Stimulated activated CD4-positive, alpha-beta T cell treated with anti-CD3 and anti-CD28 coated beads, Interleukin-12 subunit alpha, Interleukin-12 subunit beta, amount 100 ng/mL, for 24 hours (primary cell): ENCODE measurements at places on chromosomes 16 and 17.
A peak's percentile ranks its signal among the peaks of the same experiment; 100 is the strongest.

GRCh38 chr17:2692781-2693135, 18.8 kb downstream of the CLUH start:
- DNase-seq, result no peak

- DNase-seq, result no peak
These were observed 16.9 kb upstream of the SP2 start for GRCh38 chr17:47879028-47879585.

- no peak for DNase-seq
These were observed 145.2 kb downstream of the XYLT1 start for GRCh38 chr16:17325476-17326143.

DNA sequence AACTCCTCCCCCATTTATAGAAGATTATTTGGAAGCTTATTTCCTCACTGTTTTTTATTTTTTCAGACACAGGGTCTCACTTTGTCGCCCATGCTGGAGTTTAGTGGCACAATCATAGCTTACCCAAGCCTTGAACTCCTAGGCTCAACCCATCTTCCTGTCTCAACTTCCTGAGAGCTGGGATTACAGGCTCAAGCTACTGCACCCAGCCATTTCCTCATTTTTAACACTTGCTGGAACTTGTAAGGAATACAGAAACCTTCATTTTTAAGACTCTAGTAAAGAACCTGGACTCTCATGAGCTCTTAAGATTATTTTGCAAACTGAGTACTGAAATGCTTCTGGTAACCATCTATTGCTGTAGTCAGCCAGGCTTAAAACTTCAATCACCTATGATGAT, 29.9 kb downstream of the KANSL1 start:
- no peak for DNase-seq

- DNase-seq, result no peak
These were observed 3.5 kb downstream of the FAM171A2 start for GRCh38 chr17:44360144-44360533.

GRCh38 chr17:55705847-55706246, 16.8 kb downstream of the TMEM100 start:
- DNase-seq, result no peak

DNA sequence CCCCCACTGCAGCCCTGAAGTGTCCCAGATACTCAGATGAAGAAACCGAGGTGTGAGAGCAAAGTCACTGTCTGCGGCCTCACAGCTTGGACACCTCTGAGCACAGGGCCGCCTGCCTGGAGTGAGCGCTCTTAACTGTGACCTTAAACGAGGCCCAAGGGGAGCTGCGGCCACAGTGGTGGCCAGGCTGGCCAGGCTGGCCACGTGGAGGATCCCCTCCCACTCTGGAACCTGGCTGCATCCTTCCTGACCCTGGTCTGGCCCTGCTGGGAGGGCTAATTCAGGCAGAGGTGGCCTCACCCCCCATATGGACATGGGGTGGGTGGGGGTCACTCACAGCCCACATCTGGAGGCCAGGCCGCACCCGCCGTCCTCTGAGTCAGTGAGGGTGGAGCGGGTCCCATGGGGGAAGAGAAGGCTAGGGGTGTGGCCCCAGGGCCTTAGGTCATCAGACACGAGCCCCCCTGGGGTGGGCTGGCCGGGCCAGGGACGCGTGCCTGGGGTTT, 6.6 kb downstream of the VASN start:
- DNase-seq, result no peak

- no peak for DNase-seq
These were observed 16.8 kb upstream of the MT4 start for GRCh38 chr16:56547949-56548567.

DNA sequence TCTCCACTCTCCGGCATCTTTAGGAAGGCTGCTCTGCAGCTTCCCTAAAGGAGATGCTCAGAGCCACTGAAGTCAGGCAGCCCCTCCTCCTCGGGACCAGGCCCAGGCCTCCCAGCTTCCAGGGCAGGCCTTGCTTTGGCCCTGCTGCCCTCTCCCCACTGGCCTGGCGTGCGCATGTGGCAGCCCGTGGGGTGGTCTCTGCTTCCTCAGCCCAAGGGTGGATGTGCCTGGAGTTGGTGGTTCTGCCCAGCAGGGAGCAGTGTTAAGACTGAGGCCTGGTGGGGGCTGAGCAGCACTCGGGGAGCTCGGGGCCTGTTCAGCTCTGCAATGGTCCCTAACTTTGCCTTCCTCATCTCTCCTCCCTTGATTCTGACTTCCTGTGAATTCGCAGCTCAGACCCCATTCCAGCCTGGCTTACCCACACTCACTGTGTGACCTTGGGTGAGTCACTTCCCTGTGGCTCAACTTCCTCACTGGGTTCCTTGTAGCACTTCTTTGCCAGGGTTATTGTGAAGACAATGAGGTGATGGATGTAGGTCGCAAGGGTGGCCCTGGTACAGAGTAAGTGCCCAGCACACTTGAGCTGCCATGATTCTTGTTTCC, 63.2 kb downstream of the NKD1 start:
- DNase-seq, result no peak

DNA sequence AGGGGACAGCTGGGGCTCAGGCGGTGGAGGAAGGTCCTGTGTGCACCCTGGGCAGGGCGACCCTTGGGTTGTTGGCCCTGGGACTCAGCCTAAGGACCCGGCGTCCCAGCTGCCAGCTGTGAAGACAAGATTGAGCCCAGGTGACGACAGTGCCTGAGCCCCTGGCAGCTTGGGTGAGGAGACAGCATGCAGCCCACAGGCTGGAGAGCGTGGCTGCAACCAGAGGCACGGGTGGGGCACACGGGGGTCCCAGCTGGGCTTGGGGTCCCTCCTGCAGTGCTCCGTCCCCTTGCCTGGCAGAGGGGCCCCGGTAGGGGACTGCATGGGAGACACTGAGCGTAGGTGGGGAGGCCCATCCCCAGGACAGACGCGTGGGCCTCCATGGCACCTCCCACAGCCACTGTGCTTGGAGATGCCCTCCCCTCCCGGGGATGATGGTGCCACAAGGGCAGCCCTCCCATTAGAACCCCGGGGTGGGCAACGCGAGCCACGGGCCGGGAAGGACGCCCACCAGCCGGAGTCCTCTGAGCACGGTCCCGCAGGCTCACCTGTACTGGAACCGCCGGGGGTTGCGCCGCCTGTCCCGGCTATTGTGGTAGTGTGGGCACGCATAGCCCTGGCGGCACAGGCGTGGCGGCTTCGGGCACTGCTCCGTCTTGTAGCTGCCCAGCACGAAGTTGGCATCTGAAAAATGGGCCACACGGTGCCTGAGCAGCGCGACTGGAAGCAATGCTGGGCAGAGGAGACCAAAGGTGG, 15.5 kb downstream of the UNKL start:
- DNase-seq, result no peak

GRCh38 chr16:57489229-57489628, 2.9 kb upstream of the DOK4 start:
- no peak for DNase-seq

- DNase-seq, result no peak
These were observed at the start of gene SHISA9 for GRCh38 chr16:12901597-12902461. TSS of gene SHISA9 (plus strand) at chr16:12901598.

DNA sequence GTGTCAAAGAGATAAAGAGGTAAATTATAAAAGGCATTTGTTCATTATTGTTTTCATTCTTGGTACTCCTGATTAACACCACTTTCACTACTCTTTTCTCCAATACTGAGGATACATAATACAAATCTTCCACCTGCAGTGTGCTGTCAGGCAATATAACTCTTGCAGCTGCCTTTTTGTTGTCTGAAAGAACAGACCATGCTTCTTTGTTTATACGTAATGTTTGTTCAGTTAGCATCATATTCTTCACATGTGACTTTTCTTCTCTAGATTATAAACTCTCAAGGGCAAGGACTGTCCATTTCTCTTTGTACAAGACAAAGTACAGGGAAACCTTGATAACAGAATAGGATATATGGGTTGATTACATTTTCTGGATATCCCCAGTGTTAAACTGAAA, 14.2 kb upstream of the ABCC11 start:
- no peak for DNase-seq

DNA sequence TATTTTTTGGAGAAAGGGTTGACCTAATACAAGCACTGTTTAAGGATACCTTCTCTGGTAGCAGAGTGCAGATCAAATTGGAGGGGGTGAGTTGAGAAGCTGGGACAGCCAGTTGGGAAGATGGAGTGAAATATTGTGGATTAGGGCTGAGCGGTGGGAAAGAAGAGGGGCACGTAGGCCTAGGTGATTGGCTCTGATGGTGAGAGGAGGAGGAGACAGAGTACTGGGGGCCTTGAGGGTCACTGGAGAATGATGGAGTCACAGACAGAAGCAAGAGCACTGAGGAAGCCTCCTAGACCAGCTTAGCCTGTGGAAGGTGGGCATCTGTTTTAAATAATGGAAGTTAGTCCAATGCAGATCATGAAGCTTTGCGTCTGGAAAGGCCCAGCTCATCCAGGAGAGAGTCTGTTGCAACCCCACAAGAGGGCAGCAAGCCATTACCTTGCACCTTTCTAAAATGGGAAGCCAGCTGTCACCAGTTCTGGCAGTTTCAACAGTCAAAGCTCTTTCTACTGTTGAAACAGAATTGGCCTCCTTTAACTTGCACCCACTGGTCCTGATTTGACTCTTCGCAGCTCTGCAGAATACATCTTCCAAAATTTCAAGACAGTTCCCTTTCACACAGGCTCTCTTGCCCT, 11.8 kb downstream of the SLC9A5 start:
- no peak for DNase-seq

- DNase-seq, result no peak
These were observed 6.6 kb downstream of the PTX4 start for GRCh38 chr16:1481906-1482835.

GRCh38 chr17:75535119-75535537, 9.6 kb downstream of the LLGL2 start:
- peak; percentile 41 for DNase-seq

DNA sequence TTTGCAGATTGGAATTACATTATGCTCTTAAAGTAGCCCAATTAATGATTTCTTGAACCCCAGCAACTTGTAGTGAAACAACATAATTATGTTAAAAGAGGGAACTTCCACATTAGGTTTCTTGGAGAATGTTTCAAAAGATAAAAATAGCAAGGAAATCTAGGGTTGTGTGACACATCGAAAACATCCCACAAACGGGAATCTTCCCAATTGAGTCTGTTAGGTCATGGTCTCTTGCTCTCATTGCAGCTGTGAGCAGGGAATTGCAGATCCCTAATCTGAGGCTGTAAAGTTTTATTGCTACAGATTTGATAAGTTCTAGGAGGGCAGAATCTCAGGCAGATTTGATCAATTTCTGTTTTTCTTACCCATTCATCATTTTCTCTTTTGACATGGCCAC, 6.7 kb upstream of the LPO start:
- no peak for DNase-seq

- no peak for DNase-seq
These were observed 109.2 kb downstream of the C16orf95 start for GRCh38 chr16:87207965-87208364.
